NCI-H460 (cell line): ENCODE measurements at places on chromosomes 6 and 20.
A peak's percentile ranks its signal among the peaks of the same experiment; 100 is the strongest.

GRCh38 chr6:113564371-113565171 is 292.6 kb upstream of the MARCKS start:
- DNase-seq, result no peak

- DNase-seq, result peak; percentile 82
Measured at GRCh38 chr6:16761471-16762267, 409 bp upstream of the ATXN1 start.

DNA sequence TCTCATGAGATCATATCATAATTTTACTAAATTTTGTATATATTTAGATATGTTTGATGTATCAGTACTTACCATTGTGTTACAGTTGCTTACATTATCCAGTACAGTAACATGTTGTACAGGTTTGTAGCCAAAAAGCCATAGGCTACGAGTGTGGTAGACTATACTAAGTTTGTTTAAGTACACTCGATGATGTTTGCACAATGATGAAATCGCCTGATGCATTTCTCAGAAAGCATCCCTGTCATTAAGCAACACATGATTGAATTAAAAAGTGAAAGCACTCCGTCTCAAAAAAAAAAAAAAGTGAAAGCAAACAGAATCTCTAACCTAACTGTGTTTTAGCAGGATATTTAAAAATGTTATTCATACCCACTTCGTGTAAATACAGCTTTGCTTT is 104.9 kb upstream of the TFAP2D start:
- no peak for DNase-seq

DNA sequence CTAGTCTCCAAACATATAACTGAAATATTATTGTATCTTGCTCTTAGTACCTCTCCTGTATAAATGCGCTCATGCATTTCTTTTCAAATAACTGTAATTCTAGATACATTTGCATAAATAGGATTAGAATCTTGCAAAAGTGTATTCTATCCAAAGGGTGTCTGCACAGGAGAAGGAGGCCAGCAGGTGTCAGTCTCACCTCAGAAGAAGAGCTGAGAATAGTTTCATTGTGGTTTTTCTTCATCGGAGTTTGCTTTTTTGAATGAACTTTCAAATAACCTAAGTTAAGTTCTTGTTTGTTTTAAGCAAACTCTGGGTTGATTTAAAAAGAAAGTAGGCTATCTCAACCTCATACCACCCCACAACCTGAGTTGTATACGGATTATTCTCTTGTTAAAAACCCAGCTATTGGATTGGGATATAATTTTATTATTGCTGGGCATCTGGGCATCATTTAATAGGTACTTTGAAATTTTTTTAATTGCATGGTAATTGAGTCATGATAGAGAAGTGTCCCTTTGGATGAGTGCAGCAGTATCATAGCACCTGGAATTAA is 125.0 kb upstream of the MLIP start:
- DNase-seq, result peak; percentile 54

GRCh38 chr20:63843778-63844177 is 12.7 kb upstream of the ZBTB46 start:
- no peak for DNase-seq

GRCh38 chr6:2850538-2851113 is 9.0 kb upstream of the SERPINB1 start:
- peak; percentile 58 for DNase-seq

- DNase-seq, result no peak
Measured at GRCh38 chr20:63233924-63234323, 1.8 kb upstream of the BIRC7 start.

- DNase-seq, result no peak
Measured at GRCh38 chr6:11639376-11640235, 102.1 kb downstream of the TMEM170B start.

DNA sequence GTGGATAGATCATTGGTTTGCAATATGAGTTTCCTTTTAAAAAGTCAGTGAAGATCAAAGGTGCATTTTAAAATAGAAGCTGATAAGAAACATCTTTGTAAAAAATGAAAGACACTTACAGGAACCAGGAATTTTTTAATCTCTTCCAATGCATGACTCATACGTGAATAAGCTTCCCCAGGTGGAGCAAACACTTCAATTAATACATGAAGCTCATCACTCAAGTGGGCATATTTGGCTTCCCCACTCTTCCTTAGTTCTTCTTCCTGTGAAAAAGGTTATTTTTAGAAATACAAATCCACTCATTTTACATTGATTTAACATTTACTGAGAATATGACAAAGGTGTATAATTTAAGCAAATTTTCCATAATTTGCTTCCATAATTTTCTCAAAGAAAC is 308.1 kb downstream of the KHDRBS2 start:
- DNase-seq, result no peak

- DNase-seq, result no peak
Measured at GRCh38 chr20:44835116-44835515, 24.8 kb upstream of the RIMS4 start.
